ENCODE measurements at places on chromosomes 2 and 18.

GRCh38 chr2:145228506-145228905 is 708.6 kb upstream of the ZEB2 start:
- peak; percentile 28 for DNase-seq

DNA sequence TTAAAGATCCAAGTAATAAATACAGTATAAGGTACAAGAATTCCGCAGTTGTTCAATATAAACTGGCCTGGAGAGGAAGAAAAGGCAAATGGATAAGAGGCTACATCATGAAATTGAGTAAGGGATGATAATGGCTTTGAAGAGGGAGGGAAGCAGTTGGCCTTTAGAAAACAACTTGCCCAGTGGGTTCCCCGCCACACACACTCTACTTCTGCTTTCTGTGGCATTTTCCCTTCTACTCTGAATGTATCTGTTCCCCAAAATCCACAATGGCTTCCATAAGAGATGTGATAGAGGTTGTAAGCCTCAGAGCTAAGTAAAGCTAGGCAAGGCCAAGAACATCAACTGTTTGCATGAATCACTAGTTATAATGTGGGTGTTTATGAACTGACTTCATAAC is 221.3 kb downstream of the MBD2 start:
- no peak for DNase-seq

DNA sequence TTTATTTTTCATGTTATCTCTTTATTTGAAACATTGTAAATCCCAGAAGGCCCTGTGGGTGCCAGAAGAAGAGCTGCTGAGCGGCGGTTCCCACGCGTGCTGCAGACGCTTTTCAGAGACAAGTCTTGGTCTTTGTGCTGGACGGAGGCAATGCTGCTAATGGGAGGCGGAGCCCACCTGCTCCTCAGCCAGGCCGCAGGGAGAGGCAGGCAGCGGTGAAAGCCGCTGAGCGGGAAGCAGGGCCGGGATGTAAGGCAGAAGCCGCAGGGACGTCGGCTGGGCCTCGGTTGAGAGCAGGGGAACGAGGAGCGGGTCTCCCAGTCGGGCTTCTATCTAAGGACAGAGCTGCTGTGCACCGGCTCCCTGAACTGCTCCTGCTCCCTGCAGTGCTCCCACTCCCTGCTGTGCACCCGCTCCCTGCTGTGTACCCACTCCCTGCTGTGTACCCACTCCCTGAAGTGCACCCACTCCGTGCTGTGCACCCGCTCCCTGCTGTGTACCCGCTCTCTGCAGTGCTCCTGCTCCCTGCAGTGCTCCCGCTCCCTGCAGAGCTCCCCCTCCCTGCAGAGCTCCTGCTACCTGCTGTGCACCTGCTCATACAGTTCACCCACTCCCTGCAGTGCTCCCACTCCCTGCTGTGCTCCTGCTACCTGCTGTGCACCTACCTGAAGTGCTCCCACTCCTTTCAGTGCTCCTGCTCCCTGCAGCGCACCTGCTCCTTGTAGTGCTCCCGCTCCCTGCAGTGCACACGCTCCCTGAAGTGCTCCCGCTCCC is 16.4 kb downstream of the TMEM18 start:
- DNase-seq, result no peak

- DNase-seq, result no peak
Measured at GRCh38 chr18:9898792-9899549, 13.2 kb downstream of the TXNDC2 start.

GRCh38 chr2:72191441-72191840 is 43.8 kb upstream of the CYP26B1 start:
- DNase-seq, result peak; percentile 19

DNA sequence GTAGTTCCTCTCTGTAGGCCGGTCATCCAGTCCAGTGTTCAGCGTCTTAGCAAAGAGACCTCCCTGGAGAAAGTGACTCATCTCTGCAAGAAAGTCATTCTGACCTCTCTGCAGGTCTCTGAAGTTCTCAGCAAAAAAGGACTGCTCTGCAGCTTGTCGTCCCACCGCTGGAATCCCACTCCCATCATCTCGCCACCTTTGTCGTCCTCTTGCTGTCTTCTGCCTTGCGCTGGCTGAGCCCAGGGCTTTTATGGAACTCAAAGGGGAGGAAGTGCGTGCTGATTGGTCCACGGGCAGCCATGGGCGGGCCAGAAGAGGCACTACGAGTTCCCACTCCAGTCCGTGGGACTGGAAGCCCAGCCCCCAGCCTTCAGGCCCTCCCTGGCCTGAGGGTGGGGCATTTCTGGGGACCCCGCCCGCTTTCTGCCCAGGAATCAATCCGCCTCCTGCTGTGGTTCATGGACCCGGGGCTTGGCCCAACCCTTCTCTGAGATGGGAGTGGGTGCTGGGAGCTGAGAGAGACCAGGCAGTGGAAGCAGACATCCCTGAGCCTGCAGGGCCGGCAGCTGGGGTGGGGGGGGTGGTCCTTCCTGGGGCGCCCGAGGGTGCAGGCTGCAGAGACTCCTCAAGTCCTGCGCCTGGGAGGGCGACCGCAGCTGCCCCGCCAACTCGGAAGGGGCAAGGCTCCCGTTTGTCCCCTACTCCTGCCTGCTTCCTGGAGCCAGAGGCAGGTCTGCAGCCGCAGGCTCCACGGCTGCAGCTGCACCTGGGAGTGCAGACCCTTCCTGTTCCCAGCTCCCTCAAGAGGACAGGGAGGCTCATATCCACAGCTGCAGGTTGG is 660.7 kb upstream of the RAB6C start:
- no peak for DNase-seq

GRCh38 chr2:207970147-207970825 is 55.0 kb downstream of the PLEKHM3 start:
- no peak for DNase-seq
